ENCODE measurements at places on chromosomes 2 and 18.
A peak's percentile ranks its signal among the peaks of the same experiment; 100 is the strongest.

- no peak for DNase-seq
Measured at GRCh38 chr2:36878429-36878828, 87.9 kb downstream of the STRN start.

DNA sequence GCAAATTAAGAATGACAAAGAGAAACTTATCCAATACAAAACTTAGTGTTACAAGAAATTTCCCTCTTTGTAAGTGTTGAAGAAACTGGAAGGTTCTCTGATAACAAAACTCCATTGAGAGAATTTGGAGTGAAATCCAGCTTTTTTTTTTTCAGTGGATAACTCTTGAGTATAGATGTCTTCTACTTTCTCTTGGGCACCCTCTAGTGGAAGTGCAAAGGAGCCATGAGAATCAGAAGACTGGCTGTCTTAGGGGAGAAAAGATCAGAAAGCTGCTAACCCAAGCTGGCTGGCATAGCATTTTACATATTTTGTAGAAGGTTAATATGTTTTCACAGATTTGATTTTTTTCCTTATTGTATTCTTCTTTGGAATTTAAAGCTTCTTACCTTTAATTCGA is 138.8 kb upstream of the SATB2 start:
- no peak for DNase-seq

DNA sequence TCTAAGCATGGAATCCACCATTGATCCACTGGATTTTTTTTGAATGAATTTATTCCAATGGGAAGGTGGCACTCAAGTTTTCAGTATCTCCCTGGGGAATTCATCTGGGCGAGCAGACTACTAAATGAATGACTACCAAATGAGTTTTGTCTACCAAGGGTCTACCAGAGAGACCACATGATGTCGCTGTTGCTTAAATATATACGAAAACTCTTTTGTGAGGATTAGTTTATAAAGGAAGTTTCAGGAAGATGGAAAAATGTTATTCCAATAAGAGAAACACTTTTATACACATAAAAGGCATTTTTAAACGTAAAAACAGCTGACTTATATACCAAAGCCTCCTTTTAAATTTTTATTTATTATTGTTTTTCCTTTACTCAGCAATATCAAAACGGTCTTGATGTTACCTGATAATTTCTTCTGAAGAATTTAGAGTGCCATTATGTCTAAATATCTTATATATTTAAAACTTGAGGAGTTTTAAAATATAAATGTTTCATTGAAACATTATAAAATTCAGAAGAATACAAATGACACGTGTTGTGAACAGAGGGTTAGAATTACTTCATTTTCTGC is 139.7 kb downstream of the HRH4 start:
- DNase-seq: no peak

GRCh38 chr18:43514747-43515146 is 237.5 kb upstream of the SYT4 start:
- no peak for DNase-seq

DNA sequence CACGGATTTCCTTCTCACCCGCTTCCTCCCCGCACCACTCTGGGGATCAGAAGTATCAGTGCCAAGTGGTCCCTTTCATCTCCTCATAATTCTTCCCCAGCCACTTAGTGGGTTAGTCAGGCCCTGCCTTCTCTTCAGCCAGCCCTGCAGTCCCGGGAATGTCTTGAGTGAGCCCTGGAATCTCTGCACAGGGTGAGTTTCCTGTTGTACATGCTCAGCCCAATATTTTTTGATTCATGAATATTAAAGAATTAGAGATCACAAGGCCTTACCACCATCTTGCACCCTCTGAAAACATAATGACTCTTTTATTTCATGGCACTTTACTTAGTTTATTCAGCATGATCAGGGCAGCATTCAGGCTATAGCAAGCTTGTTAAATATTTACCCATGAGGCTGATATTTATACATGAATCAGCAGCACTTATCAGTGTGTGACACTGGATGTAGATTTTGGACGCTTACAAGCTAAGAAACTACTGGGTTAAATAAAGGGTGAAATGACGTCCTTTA is 159.4 kb upstream of the FOSL2 start:
- DNase-seq: no peak

- no peak for DNase-seq
Measured at GRCh38 chr2:238120463-238121298, 17.8 kb upstream of the KLHL30 start.

DNA sequence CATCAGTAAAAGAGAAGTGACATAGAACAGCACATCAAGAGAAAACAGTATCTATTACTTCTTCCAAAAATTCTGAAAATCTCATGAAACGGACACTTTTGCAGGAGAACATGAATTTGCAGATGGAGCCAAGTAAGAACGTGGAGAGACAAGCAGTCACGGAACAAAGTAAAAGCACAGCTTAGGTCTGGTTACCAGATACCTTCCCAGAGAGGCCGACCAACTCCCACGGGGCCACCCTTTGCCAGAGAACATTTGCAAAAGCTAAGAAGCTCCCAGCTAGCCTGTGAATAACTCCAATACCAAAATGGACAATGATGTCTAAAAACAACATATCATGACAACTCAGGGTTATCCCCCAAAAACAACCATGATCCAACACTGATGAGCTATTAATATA is 38.9 kb downstream of the THAP4 start:
- DNase-seq: peak; percentile 3

DNA sequence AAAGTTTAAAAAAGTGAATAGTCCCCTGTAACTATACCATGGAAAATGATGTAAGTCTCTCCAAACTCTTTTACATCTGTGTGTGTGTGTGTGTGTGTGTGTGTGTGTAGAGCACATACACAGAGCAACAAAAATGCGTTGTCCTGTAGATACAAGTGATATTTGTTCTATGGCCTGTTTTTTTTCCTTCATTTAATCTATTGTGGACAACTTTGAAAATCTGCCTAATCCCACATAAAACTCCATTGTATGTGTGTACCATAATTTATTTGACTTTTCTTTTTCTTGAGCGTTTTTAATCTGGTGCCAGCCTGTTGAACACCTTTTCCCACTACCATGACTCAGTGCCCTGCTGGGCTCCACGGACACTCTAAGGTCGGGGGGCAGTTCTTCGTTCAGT is 52.3 kb upstream of the ELOA2 start:
- no peak for DNase-seq

DNA sequence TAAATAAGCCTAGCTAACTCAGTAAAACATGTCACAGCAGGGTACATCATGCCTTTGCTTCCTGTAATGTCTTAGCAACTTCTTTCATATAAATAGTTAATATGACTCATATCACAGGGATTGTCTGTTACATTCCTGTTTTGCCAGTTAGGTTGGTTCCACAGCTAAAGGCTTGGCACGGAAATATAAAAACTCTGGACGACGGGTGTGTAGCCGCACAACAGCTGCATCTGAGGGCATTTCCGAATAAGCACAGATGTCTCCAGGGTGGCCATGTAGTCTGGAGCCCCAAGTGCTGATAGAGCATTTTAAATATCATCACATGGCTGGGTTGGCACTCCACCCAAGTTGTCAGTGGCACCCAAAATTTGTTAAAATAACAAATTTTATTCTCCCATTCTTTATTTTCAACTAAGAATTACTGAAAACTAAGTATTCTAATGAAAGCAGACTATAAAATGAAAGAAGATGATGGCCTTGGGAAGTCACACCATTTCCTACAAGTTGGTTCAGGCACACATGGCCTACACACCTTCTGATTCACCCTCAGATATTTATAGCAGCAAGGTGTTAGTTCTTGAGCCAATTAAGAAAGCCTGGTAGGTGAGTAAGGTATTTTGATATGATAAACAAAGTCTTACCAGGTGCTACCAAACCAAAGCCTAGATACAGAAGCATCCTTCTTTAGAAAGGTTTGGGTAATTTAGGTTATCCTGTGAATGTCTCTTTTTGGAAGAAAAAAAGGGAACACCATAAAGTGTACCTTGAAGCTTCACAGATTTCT is 61.8 kb upstream of the STK17B start:
- DNase-seq: no peak

- DNase-seq: no peak
Measured at GRCh38 chr2:123434546-123435395, 590.3 kb upstream of the CNTNAP5 start.

- DNase-seq: no peak
Measured at GRCh38 chr2:232464544-232464885, 8.6 kb downstream of the ALPI start.

DNA sequence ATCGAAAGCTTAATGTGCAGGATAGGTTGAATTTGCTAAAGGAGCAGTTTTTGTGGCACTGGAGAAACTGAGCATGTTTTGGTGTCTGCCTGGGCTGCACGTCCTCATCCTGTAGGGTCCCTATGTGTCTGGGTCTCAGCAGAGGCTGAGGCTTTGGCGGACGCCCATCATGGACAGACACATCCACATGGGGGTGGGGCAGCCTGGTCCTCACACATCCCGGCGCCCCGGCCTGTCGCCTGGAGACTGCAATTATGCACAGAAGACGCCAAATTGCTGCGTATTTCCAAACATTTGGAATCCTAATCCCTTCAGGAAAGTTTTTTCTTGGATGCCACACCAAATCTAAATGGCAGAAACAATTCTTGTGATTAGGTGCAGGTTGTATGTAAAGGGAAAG is 128.2 kb upstream of the TWIST2 start:
- DNase-seq: no peak

- DNase-seq: no peak
Measured at GRCh38 chr2:39949131-39949530, 170.1 kb upstream of the THUMPD2 start.

DNA sequence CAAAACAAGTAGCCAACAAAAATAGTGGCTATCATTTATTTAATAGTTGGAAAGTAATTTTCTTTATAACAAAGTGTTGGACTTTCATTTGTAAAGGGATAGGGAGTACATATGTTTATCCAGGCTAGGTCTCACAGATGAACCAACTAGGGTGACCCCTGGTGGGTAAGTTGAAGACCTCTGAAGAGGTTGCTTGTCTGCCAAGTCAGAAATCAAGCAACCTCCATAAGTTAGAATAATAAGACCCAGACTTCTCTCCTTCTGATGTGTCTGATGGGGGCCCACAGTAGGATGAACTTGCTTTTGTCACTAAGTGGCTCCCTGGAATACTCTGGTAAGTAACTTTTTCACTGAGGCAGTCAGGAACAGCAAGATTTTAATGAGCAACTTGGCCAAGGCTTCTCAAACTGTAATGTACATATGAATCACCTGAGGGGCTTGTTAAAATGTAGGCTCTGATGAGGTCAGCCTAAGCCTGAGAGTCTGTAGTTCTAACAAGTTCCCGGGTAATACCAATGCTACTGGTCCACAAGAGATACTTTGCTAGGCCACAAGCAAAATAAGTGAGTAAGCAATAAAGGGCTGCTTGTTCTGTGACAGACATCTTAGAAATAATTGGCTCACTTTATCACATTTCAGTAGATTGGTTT is 319.6 kb downstream of the PIK3C3 start:
- DNase-seq: no peak

DNA sequence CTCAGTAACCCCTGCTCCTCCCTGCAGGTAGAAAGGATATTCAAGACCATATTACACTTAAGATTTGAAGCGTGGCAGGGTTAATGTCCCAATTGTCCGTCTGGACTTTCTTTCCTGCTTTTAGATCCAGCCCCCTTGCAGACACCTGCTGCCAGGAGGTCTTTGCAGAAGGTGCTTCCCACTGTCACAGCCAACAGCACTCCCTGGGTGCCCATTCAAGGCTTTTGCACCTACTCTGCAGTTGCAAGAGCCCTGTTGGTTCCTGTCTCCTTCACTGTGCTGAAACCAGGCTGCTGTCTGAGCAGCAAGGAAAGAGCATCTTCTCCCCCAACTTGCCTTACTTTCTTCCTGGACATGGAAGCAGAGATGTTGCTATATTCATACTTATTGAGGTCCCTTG is 1043.0 kb upstream of the POU3F3 start:
- no peak for DNase-seq

- DNase-seq: no peak
Measured at GRCh38 chr2:128300151-128301020, 18.3 kb downstream of the HS6ST1 start.

GRCh38 chr2:169023161-169023560 is 8.0 kb downstream of the ABCB11 start:
- DNase-seq: no peak

GRCh38 chr2:196535742-196536141 is 103.8 kb upstream of the CCDC150 start:
- no peak for DNase-seq

DNA sequence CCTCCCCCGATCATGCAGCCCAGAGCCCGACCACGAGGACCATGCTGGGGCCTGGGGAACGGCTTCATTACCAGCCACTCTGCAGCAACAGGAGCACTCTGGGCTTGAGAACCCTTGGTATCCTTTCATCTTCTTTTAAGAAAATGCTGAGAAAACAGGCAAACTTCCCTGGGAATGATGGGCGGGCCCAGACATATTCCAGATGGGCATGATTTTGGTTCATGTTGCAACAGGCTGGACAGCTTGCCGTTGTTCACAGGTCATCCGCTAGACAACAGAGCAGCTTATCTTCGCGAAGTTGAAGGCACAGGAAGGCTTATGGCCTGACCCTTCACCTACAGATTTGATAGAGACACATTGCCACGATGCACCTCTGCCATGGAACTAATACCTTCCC is 121.0 kb downstream of the KLHL29 start:
- DNase-seq: no peak

Data from activated naive CD4-positive, alpha-beta T cell treated with anti-CD3 and anti-CD28 coated beads, Interleukin-2, amount 10 ng/mL, durations not matched to agents 7 days and 5 days (primary cell).